Neural crest cell (in vitro differentiated cells): ENCODE measurements at places on chromosomes 16 and 17. TPM values are rescaled to one million over a fixed set of nuclear protein-coding genes. Genes with fewer than 3 reads are reported as not detected.

- no peak overlapping the region for H3K4me3 ChIP-seq
- no peak for DNase-seq
- no peaks in the 10 kb centered on the region for H3K4me1 ChIP-seq
- H3K36me3 ChIP-seq, result peaks cover 13% of the 10 kb centered on the region
- no peaks in the 10 kb centered on the region for H3K27me3 ChIP-seq
Measured at GRCh38 chr17:61783556-61784304, 79.6 kb downstream of the BRIP1 start.

DNA sequence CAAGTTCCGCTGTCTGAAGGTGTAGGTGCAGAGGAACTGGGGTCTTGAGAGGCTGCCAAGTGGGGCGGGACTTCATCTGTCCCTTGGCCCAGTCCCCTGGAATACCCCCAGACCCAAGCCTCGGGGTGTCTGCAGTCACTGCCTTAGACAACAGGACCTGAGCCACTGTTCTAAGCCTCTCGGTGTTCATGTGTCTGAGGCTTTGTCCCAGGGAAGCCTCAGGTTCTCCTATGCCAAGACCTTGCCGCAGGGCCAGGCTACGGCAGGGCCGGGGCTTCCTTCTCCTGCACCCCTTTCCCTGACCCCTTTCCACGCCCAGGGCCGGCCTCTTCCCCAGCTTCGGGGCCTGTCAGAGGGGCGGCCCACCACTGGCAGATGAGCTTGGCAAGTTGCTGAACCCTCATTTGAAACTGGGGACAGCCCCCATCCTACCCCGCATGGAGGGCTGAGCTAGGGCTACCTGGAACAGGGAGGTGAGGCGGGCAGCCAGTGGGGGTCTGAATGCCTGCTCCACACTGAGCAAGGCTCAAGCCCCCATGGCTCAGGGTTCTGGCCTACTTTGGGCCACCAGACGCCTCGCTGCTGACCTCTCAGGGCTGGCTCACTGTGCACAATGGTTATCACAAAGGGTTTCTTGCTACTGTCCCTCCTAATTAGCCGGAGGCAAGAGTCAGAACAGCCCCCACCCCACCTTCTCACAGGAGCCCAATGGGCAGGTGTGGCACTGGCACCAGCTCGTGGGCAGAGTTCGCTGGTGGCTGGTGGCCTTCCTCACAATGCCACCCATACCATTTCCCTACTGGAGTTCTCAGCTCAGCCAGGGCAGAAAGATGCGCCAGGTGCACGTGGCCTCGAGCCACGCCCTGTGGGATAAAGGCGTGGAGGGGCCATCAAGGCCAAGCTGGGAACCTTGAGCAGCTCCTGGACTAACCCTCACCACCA, 7.1 kb downstream of the LITAFD start:
- peaks cover 21% of the 10 kb centered on the region for H3K36me3 ChIP-seq
- H3K27ac ChIP-seq, result no peak overlapping the region
- H3K4me3 ChIP-seq, result no peak overlapping the region
- peaks cover 34% of the 10 kb centered on the region for H3K4me1 ChIP-seq
- H3K27me3 ChIP-seq, result peaks cover 9% of the 10 kb centered on the region

- no peak overlapping the region for H3K27ac ChIP-seq
- H3K36me3 ChIP-seq, result no peaks in the 10 kb centered on the region
- no peak for DNase-seq
- H3K27me3 ChIP-seq, result no peaks in the 10 kb centered on the region
- peaks cover 12% of the 10 kb centered on the region for H3K4me1 ChIP-seq
Measured at GRCh38 chr16:53715023-53715384, 11.0 kb downstream of the FTO start.

GRCh38 chr17:67200727-67201301, 44.2 kb downstream of the HELZ start:
- no peak for DNase-seq
- H3K27ac ChIP-seq, result no peak overlapping the region
- no peaks in the 10 kb centered on the region for H3K4me1 ChIP-seq
- peaks cover 8% of the 10 kb centered on the region for H3K36me3 ChIP-seq

DNA sequence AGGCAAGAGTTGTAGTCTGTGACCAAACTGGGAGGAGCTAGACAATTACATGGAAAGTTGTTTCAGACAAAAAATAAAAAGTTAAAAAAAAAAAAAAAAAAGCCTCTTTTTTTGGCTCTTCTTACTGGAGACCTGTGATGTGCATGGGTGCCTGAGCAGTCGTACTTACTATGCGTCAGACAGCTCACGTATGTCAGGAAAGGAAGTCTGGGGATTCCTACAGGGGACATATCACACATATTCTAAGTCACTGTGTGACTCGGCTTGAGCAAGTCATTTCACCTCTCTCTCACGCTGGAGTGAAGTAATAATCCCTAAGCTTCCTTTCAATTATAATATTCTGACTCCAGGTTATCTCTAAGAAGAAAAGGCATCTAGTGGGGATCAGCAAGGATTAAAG, 6.0 kb downstream of the SLFN14 start:
- no peaks in the 10 kb centered on the region for H3K36me3 ChIP-seq
- no peak overlapping the region for H3K4me3 ChIP-seq
- DNase-seq, result no peak
- peaks cover 82% of the 10 kb centered on the region for H3K27me3 ChIP-seq

Gene CLEC19A
- not detected in 2 replicates for total RNA-seq
